ENCODE measurements at places on chromosomes 11 and 22.

DNA sequence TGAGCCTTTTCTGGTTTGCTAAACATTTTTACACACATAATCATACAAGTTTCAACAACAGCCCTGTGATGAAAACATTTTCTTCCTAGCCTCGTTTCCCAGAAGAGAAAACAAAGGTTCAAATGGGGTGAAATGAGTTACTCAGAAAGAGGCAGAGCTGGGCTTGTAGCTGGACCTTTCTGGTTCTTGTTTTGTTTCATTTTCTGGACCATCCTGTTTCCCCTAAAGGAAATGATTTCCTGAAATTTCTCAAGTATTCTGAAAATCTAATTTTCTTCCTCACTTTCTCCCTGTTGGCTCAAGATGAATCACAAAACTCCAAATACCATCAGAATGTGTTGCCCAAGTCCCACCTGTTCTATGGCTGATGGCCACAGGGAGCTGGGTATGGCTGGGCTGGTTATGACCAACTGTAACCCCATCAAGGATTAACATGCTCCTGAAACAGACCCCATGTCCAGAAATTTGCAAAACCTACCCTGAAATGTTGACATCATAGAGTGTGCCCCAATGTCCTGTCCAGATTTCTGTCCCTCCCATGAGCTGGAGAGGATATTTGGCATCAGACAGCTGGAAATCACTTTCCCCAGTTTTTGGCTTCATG is 6.7 kb upstream of the APOL4 start:
- DNase-seq, result no peak

- DNase-seq, result no peak
These were observed 13.3 kb downstream of the SMPD1 start for GRCh38 chr11:6403539-6403938.

- DNase-seq, result no peak
These were observed 424.6 kb downstream of the BUD13 start for GRCh38 chr11:116348226-116348625.

DNA sequence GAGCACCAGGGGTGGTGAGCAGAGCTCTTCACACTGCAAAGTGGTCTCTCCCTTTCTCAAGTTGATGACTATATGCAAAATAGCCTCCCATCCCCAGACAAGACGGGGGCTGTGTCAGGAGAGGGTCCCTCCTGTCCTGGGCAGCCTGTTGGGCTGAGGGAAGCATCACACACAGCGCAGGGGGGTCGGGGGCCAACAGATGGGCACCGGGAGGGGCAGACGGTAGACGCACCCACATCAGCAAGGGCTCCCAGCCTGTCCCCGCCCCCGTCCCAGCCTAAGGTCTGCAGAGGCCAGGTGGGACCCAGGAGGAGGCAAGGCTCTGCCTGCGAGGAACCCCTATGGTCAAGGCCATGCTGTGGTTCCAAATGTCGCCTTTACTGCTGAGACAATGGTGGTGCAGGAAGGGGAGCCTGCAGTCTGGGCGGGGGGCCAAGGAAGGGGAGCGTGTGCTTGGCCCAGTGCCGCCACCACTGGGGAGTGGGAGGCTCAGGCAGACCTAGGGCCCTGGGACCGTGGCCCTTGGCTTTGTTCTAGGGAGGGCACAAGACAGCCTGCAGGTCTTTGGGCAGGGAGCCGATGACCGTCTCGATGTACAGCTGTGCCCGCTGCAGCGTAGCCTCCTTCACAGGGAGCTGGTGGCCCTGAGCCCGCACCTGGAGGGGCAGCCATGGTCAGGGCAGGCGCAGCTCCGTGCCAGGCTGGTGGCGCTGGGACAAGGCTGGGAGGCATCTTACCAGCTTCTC is 4.3 kb upstream of the PLXNB2 start:
- DNase-seq, result no peak

DNA sequence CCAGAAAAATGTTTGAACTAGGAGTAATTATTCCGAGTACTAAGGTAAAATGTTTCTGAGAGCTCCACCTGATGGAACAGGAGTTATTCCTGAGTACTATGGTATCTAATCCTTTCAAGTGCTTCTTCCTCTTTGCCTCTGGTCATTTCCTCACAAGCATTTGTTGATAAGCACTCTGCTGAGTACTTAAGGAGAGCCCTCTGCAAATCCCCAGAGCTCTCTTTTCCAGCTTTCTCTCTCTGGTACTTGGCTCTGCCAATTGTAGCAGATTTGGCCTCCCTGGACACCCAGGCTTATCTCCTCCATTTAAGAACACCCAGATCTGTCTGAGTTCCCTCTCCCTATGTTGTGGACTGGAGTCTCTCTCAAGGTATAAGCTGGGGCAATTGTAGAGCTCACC is 457.0 kb downstream of the MN1 start:
- DNase-seq, result no peak

- DNase-seq, result no peak
These were observed 67.3 kb downstream of the PTPRJ start for GRCh38 chr11:48047616-48048015.

GRCh38 chr11:77182542-77183430 is 54.7 kb downstream of the MYO7A start:
- no peak for DNase-seq

DNA sequence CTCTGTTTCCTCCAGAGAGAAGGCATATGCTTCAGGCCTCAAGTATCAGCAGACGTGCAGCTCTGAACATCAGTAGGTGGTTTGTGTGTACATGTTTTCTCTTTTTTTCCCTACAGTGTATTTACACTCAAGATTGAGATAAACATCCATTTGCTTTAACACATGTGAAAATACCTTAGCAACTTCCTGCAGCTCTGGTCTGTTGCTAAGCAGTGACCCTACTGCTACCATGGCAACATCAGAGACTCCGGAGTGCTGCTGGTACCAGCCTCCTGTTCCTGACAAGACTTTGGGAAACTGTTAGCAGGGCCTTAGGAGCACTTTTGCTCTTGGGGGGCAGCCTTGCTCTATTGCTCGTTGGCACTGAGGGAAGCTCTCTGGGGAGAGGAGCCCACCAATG is 221.2 kb upstream of the PLET1 start:
- no peak for DNase-seq

DNA sequence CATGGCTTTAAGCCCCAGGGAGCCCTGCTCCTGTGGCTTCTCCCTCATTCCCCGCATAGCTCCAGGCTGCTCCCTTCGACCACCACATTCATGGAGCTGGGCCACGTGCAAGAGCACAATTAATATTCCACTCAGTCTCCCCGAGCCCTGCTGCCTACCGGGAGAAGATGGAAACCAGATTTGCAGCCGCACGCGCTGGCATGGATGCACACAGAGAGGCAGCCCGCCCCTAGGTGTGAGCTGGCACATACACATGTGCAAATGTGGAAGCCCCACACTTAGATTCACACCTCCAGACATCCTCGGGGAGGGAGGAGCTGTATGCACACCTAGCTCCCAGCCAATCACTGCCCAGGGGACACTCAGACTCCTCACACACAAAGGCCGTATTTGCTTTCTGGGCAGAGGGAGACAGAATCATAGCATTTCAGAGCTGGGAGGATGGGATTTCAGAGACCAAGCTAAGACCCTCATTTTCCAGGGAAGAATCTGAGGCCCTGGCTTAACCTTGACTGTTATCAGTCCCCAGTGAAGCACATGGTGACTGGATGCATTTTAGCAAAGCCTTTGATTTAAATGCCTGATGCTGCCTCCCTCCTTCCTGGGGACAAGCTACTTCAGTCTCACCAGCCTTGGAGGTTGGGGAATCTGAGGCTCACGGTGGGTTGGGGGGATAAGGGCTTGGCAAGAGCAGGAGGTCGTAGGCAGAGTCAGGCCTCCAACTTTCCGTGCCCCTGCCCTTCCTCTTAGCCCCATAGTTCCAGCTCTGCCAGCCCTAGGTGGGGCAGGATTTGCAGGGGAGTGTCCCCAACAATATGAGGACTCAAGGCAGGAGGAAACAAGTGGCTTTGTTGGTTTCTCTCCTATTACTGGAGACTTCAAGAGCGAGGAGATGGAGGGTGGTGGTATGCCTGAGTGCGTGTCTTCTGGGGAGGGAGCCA is 5.3 kb upstream of the CREB3L1 start:
- no peak for DNase-seq

GRCh38 chr11:67389477-67389876 is 2.3 kb upstream of the RAD9A start:
- DNase-seq, result peak; percentile 23

DNA sequence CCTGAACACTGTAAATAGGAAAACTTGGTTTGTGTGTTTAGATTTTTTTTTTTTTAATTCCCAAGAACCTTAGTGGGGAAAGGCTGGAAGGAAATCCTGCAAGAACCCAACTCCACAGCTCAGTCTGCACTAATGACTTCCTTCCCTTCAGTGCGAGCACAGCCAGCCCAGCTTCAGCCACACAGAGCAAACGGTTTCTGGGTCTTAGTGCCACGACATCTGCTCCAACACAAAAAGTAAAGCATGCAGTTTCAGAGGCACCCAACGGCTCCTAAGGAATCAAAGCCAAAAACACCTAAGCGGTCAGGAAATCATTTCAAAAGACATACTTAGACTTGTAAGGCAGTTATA is 236.1 kb downstream of the TTC28 start:
- DNase-seq, result peak; percentile 6

GRCh38 chr11:24574461-24574860 is 77.6 kb downstream of the LUZP2 start:
- no peak for DNase-seq

GRCh38 chr11:115222218-115222862 is 281.9 kb downstream of the CADM1 start:
- DNase-seq, result peak; percentile 81

DNA sequence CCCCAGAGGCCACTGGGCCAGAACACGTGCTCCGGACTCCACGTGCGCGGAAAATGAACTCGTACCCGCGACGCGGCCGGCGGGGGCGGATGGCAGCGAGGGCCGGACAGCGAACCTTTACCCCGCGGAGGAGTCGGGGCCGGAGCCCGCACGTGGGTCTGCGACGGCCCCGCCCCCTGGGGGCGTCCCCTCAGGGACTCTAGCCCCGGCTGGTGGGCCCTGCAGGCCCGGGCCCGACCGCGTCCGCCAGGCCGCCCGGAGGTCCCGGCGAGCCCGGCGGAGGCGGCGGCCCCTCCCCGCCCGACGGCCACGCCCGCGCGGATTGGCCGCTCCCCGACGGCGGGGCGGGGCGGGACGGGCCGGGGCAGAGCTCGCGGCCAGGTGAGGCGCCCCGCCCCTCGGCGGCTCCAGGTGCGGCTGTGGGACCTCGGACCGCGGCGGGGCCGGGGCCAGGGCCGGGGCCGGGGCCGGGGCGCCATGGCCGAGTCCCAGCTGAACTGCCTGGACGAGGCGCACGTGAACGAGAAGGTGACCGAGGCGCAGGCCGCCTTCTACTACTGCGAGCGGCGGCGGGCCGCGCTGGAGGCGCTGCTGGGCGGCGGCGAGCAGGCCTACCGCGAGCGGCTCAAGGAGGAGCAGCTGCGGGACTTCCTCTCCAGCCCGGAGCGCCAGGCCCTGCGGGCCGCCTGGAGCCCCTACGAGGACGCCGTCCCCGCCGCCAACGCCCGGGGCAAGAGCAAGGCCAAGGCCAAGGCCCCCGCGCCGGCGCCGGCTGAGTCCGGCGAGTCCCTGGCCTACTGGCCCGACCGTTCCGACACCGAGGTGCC is at the start of gene FAM83F:
Gene FAM83F (plus strand): TSS at position 389 of the 827 bp plus-strand sequence. CDS start 89 bp downstream, at position 478.
- peak; percentile 43 for DNase-seq

DNA sequence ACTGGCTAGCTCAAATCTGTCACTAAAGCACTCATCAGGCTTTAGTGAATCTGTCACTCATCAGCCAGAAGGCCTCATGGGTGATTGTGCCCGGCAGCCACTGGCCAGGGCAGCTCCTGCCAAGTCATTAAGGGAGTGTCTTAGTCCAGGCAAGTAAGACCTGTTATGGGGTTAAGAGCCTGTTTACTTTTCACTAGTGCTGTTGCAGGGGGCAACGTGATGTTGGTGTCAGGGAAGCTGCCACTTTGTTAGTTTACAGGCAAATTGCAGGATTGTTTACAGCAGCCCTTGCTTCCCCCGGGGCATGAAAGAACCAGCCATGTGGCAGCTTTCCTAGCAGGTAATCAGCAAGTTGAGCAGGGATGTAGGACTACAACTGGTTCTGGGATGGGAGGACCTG is 155.6 kb upstream of the NCAM1 start:
- DNase-seq, result peak; percentile 76

DNA sequence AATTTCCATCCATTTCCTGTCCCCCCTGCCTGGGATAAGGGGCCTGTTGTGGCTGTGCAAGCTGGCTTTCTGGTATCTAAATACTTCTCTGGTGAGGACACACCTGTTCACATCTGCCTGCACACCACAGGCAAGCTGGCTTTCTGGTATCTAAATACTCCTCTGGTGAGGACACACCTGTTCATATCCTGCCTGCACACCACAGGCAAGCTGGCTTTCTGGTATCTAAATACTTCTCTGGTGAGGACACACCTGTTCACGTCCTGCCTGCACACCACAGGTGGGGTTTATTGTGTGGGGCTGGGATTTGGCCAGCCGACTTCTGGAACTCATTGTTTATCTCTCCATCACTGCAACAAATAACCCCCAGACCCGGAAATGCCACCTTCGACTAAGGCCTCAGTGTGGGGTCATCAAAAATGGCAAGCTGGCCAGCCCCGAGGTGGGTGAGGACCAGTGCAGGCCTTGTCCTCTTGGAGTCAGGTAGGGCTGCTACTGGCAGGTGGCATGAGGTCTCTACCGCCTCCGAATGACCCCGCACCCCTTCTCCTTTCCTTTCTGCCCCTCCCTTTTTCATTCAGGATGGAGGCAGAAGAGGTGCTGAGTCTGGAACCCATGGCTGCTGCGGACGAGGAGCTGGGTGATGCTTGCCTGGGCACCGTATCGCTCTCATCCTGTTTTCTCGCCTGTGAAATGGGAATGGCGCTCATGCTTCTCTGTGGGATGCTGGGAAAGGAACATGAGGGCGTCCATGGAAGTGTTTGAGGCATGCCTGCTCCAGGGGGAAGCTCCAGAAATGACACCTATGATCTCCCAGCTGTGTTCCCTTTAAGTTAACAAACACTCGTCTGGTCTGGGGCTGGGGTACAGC is 43.5 kb upstream of the MYEOV start:
- peak; percentile 10 for DNase-seq

Measured in NCI-H2081 (cell line).